Bronchial epithelial cell (primary cell): ENCODE measurements at places on chromosomes 16 and 17.

DNA sequence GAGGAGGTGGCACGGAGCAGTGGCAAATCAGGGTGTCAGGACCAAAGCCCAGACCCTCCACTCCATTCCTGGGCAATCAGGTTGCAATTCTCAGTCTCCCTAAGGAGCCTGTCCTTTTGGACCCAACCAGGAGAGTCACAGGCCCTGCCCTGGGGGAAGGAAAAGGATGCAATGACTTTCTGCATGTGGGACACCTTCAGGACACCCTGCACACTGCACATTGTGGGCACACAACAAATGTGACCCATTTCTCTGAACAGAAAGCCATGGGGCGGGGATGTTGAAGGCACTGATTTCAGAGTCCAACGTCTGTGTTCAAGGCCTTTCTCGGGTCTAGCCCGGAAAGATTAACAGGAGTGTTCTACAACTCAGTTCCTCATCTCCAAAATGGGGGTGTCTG is 286.2 kb upstream of the FOXF1 start:
- no peak for DNase-seq

GRCh38 chr17:45729294-45729907 is 54.7 kb upstream of the CRHR1 start:
- no peak for DNase-seq

DNA sequence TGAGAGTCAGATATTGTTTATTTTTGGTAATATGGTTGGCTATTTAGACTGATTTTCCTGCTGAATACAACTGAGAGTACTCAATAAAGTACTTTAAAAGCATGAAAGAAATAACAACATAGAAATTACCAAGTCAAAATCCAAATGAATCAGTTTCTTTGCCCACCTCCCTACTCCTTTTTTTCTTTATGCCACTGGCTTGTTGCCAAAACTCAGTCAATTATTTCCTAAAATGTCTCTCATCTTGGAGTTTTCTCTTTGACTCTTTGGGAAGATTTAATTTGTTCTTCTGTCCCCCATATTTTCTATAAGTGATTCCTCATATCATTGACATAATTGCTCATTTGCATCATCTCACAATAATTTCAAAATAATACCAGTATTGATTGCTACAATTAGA is 2.6 kb upstream of the OMG start:
- no peak for DNase-seq

- no peak for DNase-seq
Measured at GRCh38 chr17:66667491-66668030, 167.4 kb upstream of the CACNG5 start.

GRCh38 chr17:66365903-66366302 is 63.5 kb downstream of the PRKCA start:
- DNase-seq: no peak

DNA sequence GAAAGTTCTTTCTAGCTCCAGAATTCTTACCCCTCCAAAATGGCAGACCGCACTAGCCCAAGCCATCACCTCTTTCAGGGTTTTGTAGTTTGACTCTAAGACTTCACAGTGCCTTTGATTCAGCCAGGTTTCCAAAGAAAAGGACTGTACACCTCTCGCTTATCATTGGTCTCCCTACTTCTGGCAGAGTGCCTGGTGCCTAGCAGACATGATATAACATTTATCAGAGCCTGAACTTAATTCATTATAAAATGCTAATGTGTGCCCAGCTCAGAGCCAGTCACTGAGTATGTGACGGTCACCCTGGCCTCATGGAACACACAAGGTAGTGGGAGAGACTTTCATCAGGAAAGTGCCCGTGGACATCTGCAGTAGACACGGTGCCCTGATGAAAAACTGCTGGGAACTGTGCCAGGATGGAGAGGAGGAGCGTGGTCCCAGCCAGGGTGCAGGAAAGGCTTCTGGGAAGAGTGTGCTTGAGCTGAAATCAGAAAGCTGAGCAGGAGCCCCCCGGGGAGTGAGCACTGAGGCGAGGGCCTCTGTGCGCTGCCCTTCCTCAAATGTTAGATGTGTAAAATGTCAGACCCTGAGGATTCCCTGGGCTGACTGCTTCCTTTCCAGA is 34.3 kb upstream of the LGALS9 start:
- DNase-seq: no peak

DNA sequence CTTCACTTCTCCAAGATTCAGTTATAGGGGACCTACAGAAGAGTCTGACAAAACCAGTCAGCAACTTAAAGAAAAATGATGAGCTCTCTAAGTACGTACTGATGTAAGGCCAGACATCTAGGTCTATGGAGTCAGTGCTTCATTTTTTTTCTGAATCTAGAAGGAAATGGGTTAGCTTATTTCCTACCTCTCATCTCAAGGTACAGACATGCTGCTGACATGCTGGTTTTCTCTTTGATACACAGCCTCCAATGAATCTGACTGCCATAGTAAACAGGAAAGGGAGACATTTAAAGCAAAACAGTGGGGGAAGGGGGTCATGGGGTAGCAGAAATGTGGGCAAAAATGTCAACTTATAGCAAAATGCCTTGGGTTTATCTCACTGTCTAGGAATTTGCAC is 16.4 kb downstream of the CDR2 start:
- no peak for DNase-seq

DNA sequence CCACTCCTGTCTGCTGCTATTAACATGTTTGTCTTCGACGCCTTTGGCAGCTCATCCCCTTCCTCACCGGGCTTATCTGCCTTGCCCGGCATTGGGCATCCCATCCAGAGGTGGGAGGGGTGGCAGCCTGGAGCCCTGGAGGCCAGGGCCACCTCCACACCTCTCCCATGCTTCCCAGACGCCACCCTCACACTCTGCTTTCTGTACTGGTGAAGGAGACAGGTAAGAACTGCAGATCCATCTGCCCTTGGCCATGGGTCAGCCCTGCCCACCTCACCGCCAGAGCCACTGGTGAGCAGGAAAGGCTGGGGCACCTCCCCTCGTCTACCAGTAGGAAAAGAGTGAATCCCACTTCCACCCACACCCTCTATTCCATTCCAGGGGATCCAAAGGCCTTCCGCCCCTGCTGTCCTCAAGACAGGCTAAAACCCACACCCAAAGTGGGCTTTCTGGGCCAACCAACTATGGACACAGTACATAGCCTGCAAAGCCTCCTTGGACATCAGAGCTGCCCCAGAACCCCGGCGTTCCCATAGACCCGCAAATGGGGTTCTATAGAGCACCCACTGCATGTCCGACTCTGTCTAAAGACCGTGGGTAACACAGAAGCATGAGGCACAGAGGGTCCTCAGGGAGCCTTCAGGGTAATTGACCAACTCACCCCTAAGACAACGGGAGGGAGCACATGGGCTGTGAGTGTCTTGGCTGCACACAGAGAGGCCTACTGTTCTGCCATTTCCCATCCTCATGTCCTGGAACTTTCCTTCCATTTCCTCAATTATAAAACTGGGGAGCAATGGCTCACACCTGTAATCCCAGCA is 23.4 kb upstream of the RBFOX3 start:
- DNase-seq: no peak

- peak; percentile 18 for DNase-seq
Measured at GRCh38 chr17:61508912-61509311, 56.7 kb downstream of the TBX4 start.

DNA sequence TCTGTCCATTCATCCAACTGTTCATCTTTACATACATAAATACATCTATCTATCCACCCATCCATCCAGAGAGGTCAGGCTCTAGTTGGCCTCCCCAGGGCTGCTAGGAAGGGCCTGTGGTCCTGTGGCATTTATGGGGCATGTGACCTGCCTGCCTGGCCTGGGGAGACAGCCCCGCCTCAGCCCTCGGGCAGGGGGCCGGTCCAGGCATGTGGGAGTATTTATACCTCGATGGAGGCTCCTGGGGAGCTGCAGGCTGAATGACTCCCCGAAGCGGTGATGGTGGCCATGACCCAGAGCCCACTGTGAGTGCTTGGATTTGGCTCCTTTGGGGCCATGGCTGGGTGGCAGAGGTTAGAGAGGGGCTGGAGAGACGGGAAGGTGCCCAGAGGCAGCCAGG is 7.3 kb downstream of the FOXN1 start:
- DNase-seq: no peak

DNA sequence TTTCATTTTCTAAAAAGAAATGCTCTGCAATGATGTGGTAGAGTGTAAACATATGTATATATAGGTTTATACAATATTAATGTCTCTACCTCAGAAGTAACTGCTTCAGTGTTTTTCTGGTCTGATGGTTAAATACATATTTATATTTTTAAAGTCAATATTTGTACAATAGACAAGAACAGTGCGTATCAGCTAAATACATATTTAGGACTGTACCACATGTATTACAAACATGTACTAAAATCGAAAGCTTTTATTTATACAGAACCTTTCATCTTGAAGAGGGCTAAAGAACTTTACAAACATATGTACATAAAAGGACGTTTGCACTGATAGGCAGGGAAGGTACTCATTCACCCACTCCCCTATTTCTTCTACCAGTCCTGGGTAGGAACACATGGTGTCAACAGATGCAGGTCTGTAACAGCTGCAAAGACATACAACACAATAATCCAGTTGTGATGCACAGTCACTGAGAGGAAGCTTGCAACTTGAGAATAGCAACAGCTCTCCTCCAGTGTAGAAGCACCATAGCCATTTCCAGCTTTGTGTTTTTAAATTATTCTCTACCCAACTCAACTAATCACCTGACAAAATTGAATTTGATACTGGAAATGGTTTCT is 206.9 kb upstream of the C17orf78 start:
- DNase-seq: no peak

GRCh38 chr17:69809331-69809730 is 265.7 kb upstream of the KCNJ16 start:
- DNase-seq: peak; percentile 98

GRCh38 chr17:17305281-17305801 is 2.2 kb downstream of the NT5M start:
- no peak for DNase-seq

- DNase-seq: no peak
Measured at GRCh38 chr17:13027246-13027645, 9.4 kb upstream of the ELAC2 start.

DNA sequence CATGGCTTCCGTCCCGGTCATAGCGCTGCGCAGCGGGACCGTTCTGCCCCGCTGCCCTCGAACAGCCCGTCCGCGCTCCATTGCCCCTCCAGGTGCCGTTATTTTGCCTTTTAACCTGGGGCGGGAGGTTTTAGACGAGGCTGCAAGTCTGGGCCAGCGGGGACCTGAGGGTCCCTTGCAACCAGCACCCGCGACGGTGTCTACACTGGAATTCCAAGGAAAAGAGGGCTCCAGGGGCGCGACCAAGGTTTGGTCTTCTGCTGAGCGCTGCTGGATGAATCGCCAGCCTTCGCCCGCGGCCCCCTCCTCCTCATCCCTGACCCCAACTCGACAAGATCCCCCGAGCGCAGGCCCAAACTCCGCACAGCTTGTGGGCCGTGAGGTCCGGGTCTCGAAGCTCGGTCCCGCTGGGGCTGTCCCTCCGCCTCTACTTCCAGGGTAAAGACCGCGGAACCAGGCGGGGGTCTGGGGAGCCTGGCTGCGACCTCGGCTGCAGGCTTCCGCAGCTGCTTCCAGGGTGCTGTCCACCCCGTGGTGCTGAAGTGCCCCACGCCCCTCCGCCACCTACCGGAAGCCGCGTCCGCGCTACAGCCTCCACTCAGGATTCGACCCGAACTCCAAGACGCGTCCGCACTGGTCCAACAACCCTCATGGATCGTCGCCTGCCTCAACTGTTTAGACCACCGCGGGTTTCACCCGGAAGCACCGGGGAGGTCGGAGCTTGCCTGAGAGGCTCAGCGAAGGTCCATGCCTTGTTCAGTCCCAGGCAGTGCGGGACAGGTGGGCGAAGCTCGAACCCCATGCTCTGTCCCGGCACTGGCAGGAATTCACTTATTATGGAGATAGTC is 10.1 kb upstream of the CA4 start:
- peak; percentile 34 for DNase-seq

DNA sequence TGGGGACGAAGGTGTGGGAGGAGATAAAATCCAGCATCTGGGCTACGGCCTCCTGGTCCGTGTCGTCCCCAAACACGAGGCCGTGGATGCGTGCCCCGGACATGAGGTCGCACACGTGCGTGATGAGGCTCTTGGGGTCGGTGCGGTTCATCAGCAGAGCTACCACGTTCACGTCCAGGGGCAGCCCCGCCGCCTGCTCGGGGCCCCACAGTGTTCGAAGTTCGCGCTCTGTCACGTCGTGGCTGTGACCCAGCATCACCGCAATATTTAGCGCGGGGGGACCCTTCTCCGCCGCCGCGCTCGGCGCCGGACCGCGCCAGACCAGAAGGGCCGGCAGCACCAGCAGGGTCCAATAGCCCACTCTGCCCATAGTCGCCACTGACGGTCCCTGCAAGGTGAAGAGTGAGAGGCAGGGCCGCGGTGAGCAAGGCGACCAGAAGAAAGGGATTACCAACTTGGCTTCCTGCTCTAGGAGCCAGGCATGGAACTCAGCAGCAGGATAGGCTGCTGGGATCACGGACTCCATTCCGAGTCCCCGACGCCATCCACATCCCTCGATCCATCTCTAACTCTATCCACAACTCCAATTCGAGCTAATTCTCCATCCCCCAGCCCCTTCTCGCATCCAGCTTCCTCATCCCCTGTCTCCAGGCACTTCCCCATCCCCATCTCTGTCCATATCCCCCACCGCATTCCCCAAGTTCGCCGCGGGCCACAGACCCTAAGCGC is 2.0 kb downstream of the GRIN2A start:
- no peak for DNase-seq

- no peak for DNase-seq
Measured at GRCh38 chr16:17602678-17603077, 131.9 kb upstream of the XYLT1 start.

GRCh38 chr17:51060396-51060795 is 60.3 kb downstream of the SPAG9 start:
- peak; percentile 10 for DNase-seq

DNA sequence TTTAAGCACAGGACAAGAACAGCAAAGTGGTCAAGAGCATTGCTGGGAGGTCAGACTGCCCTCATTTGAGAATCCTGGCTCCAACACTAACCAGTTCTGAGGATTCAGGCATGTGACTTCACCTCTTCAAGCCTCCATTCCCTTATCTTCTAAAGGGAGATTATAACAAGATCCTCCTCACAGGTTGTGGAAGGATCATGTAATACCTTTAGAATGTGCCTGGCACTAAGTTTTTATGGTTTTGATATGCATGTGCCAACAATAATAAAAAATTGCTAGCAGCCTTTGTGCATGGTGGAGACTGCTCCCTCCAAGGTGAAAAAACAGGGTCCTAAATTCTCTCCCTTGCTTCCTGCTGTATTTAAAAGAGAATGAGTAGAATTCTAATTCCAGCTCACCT is 36.0 kb upstream of the ADAMTS18 start:
- DNase-seq: no peak

GRCh38 chr17:42248351-42249179 is 27.6 kb downstream of the STAT5B start:
- no peak for DNase-seq
